GM03348 (cell line): ENCODE measurements at places on chromosomes 2 and 18.

GRCh38 chr2:8553643-8554042 lies 128.2 kb upstream of the ID2 start:
- DNase-seq = no peak

GRCh38 chr2:172058660-172059059 lies 26.6 kb upstream of the DLX1 start:
- no peak for DNase-seq

GRCh38 chr2:47535996-47536395 lies 133.0 kb downstream of the MSH2 start:
- DNase-seq = no peak

DNA sequence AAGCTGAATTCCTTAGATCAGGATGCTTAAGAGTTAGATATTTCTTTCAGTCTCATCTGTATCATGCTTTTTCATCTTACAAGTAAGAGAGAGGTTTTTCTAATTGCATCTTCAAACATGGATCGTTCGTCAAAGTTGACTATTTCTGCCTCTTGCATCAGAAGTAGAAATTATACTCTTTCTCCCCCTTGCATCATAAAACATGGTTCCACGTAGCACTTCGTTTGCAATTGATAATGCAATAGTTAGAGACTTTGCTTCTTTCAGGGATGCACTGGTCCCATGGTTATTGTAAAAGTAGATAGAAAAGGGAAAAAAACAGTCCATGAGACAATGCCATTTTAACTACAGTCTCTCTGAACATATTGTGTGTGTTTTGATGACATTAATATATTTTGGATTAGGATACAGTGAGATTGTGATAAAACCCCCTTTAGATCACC lies 75.1 kb upstream of the PARD3B start:
- no peak for DNase-seq
